Astrocyte of the spinal cord (primary cell): ENCODE measurements at places on chromosomes 12 and 14.

GRCh38 chr14:51884086-51884927 is 23.9 kb downstream of the GNG2 start:
- peak; percentile 72 for DNase-seq

- peak; percentile 44 for DNase-seq
Observed at GRCh38 chr12:62466018-62466593, 520 bp upstream of the MON2 start.

- DNase-seq, result no peak
Observed at GRCh38 chr12:113093409-113094101, 37.0 kb downstream of the DTX1 start.

- DNase-seq, result peak; percentile 62
Observed at GRCh38 chr14:34536951-34537676, 2.4 kb downstream of the EAPP start.

- no peak for DNase-seq
Observed at GRCh38 chr14:64702493-64703394, 1.5 kb upstream of the PLEKHG3 start.

- DNase-seq, result no peak
Observed at GRCh38 chr14:58138031-58138713, 13.8 kb downstream of the ARMH4 start.

DNA sequence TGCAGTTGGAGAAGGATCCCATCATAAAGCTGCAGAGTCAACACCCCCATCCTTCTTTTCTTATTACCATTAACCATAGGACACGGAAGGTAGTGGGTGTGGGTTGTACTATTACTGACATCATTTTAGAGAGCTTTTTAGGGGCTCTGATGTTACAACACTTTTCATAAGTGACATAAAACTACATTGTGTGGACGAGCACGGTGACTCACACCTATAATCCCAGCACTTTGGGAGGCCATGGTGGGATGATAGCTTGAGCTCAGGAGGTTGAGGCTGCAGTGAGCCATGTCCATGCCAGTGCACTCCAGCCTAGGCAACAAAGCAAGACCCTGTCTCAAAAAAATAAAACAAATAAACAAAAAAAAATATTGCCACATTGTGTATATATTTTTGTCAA is 167.1 kb downstream of the DUSP6 start:
- no peak for DNase-seq

DNA sequence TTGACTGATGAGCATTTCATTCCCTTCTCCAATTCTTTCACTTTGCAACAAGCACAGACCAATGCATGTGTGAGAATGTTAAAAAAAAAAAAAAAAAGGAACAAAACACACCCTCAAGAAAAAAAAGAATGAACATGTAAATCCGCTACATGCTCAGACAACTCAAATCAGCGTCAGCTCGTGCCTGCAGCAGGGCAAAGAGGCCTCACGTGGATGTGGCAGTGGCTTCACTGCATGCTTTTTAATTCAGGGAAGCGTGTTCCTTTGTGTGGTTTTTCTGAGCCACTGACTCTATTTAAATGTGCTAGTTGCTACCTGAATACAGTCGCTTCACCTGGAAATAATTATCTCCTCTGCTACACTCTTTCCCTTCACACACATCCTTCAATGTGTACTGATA is 55.1 kb downstream of the PPP1R36 start:
- no peak for DNase-seq

- peak; percentile 40 for DNase-seq
Observed at GRCh38 chr14:63510538-63510937, 32.6 kb downstream of the PPP2R5E start.

- no peak for DNase-seq
Observed at GRCh38 chr12:108921946-108922345, 42.1 kb downstream of the DAO start.

DNA sequence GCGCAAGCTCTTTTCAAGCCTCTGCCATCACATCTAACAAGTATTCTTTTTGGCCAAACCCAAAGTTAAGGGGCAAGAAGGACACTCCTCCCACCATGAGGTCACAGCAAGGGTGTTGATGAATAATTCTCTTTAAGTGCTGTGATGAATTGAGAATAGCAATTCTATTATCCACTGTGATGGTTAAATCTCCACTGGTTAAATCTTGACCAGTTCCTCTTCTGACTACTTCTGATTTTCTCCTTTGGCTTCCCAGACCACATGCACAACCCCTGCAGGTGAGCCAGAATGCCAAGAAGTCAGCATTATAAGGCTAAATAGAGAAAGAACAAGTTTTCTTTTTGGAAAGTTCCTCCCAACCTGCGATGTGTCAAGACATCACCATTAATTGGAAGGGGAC is 90.6 kb upstream of the BCL2L14 start:
- no peak for DNase-seq

- DNase-seq, result no peak
Observed at GRCh38 chr14:61733972-61734371, 28.2 kb upstream of the SNAPC1 start.

GRCh38 chr12:47038270-47038748 is 41.1 kb upstream of the PCED1B start:
- peak; percentile 49 for DNase-seq

- peak; percentile 57 for DNase-seq
Observed at GRCh38 chr12:43692064-43692463, 66.5 kb downstream of the PUS7L start.

- peak; percentile 12 for DNase-seq
Observed at GRCh38 chr12:70196811-70197281, 46.4 kb upstream of the CNOT2 start.

DNA sequence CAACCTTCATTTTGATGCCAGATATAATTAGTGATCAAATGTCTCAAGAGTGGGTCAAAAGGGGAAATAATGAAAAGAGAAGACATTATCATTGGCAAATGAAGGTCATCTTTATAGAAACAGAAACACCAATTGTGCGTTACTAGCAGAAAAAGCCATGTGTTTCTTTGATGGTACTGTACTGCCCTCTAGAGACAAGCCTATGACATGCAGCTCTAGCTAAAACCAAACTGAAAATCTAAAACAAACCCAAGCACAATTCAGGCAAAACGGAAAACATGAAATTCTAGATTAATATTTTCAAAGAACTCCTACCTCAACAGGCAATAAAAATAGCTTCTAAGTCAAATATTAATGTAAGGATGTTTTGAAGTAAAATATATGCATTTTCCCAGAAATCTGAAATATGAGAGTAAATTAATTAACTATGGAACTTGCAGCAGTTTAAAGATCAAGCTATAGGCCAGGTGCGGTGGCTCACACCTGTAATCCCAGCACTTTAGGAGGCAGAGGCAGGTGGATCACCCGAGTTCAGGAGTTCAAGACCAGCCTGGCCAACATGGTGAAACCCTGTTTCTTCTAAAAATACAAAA is 115.4 kb downstream of the KLHL28 start:
- DNase-seq, result peak; percentile 40

- DNase-seq, result no peak
Observed at GRCh38 chr12:88909510-88909909, 329.2 kb upstream of the KITLG start.

DNA sequence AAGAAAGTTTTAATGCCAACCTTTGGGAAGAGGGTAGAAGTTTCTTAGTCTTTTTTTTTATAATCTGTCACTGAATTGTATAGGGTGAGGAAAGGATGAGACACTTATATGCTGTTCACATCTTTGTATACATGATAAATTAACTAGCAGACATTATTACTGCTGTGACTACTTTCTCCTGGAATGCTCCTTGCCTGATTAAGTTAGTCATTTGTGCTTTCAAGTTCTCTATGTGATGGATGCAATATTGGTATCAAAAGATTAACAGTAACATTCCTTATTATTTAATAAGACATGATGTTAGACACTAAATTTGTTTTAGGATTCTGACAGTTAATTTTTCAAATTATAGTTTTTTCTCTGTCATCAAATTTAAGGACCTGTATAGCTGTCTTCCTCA is 223.4 kb upstream of the GARIN2 start:
- DNase-seq, result peak; percentile 1

GRCh38 chr12:19140381-19141236 is 11.1 kb downstream of the PLEKHA5 start:
- no peak for DNase-seq

GRCh38 chr12:108666401-108666881 is 32.7 kb upstream of the SELPLG start:
- DNase-seq, result peak; percentile 36

DNA sequence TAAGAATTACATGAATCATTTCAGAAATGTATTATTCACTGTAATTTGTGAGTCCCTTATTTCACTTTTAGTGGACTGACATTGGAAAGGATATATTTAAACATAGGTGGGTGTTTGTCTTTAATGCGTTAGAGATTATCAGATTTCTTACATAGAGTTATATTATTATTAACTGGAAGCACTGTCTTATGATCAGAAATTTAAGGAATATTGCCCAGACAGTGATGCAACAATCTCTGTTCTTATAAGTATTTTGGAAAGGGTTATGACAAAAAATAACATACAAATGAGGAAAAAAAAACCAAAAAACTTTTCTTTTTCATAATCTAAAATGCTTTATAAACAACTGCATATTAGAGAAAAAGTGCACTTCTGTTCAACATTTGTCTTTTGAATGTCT is 836.6 kb downstream of the SLC6A15 start:
- DNase-seq, result no peak

DNA sequence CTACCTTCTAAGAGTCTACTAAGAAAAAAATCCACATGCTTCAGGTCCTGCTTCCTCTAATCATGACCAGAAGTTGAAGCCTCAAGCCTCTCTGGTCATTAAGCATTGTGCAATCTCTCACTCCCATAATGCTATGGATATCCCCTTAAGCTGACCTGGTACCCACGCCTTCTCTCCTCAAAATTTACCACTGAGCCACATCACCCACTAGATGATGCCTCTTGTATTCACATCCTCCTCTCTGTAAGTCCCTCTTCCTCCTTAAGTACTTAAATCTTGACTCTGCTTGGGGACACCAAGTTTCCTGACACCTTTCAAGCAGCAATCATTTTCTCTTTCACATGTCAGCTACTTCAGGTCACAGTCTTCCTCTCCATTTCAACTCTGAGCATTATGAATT is 9.8 kb downstream of the GALNT4 start:
- DNase-seq, result no peak

DNA sequence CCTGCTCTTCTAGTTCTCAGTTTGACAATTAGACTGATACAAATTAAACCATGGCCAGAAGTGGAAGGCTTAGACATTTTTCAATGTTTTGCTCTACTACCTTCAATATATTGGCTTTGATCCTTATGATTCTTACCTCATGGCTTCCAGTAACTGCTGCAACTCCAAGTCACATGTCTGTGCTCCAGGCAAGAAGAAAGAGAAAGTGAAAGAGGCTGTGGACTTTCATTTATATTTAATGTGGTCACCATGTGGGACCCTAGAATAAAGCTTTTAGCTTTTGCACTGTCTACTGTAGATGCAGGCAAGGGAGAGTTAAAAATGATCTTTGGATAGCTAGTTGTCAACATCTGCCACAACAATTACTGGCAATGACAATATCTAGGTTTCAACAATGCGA is 214.3 kb upstream of the PDE3A start:
- peak; percentile 24 for DNase-seq

DNA sequence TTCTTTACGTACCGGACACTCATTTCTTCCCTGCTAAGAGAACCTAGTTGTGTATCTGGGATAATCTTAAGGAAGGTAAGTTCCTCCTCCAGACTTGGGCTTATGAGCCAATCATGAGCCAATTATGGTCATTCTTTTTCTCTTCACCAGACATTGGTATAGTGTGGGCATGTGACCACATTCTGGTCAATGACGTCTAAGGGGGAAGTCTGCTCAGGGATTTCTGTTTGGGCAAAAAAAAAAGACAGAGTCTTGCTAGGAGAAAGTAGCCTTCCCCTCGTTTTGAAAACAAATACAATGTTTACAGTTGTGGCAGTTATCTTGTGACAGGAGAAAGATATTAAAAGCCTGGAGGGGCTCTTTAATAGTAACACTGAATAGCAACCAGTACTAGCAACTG is 20.1 kb upstream of the PLXNC1 start:
- DNase-seq, result no peak

DNA sequence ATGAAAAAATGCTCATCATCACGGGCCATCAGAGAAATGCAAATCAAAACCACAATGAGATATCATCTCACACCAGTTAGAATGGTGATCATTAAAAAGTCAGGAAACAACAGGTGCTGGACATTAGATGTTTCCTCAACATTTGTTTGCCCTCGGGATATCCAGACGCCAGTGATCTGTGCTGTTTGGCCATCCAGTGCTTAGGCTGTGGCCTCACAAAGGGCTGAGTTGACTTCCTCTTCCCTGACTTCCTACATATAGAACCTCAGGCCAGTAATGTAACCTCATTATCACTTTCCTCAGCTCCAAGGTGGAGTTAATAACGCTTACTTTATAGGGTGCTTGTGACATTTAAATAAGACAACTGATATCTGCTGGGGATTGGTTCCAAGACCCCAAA is 51.8 kb downstream of the SLC15A5 start:
- DNase-seq, result no peak

GRCh38 chr12:65741656-65742017 is 82.6 kb upstream of the HMGA2 start:
- DNase-seq, result no peak

DNA sequence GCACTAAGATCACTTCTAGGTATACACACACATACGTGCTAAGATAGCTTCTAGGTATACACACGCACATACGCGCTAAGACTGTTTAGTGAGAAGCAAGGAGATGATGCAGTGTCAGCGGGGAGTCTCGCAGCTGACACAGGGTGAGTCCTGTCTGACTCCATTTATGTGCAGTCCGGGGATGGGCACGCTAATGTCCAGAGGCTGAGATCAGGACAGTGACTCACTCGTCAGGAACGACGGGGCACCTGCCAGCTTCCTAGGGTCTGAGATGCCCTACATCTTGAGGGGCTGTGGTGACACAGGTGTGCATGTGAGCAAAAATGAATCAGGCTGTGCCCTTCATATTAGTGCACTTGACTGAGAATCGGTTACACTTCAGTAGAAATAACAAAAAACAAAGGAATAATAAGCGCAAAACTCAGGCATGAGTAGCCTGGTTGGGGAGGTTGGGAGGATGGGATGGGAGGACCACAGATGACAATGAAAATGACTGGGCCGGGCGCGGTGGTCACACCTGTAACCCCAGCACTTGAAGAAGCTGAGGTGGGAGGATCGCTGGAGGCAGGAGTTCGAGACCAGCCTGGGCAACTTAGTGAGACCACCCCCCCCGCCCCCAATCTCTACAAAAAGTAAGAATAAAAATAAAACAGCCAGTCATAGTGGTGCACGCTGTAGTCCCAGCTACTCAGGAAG is 29.1 kb upstream of the ULK1 start:
- DNase-seq, result peak; percentile 64

DNA sequence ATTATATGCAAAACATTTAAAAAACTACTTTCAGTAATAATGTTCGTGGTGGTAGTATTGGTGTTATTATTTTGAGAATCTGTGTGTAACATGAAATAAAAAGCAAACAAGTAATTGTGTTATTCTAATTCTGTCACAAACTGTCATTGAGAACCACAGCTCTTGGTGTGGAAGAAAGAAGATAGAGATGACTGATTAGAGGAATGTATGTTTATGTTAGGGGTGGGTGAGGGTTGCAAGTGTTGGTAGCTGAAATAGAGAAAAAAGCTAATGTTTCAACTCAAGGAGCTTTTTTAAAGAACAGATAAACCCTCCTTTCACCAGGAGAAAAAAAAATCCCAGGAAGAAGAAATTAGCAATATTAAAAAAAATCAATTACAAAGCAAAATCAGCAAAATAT is 18.3 kb downstream of the DNM1L start:
- no peak for DNase-seq
